ENCODE measurements at places on chromosomes 5 and 9.
A peak's percentile ranks its signal among the peaks of the same experiment; 100 is the strongest.

GRCh38 chr5:136258463-136258862 is 65.5 kb upstream of the SMIM32 start:
- no peak for DNase-seq

DNA sequence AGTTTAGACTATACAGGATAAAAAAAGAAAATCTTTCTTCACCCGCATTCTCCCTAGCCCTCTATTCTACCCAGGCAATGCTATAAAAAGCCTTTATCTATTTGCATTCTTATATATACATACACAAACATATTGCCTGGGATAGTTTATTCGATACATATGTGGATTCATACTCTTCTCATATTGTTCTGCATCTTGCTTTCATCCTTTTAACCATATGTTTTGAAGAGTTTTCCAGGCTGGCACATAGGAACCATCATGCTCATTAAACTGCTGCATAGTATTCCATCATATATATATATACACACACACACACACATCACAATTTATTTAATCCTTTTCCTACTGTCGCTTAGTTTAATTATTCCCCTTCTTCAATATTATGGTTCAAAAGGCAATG is 461.2 kb downstream of the NTRK2 start:
- DNase-seq, result no peak

- no peak for DNase-seq
These were observed 8.3 kb downstream of the BHMT2 start for GRCh38 chr5:79077680-79078365.

GRCh38 chr5:6576861-6577501 is 55.9 kb downstream of the NSUN2 start:
- peak; percentile 12 for DNase-seq

GRCh38 chr9:129586245-129586644 is 34.7 kb downstream of the C9orf50 start:
- no peak for DNase-seq

DNA sequence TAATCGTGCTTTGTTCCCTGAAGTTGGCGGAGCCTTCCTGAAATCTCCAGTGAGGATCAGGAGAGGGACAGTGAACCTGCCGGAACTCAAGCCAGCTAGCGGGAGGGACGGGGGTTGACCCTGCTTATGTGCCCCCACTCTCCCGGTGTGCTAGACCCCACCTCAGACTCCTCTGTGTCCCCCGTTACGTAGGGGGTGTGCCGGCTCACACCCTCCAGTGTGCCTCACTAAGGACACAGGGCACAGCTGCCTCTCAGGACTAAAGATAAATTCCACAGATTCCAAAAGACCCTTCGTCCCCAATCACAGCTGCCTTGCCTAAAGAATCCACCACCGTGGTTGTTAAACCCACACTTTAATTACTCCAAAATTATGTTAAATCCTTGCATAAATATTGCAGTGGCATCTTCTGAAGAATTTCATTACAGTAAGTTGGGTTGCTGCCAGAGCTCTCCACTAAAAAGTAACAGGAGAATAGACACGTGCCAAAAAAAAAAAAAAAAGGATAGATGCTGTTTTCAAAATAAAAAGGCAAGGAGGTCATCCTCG is 73.7 kb downstream of the GTF3C4 start:
- DNase-seq, result no peak

DNA sequence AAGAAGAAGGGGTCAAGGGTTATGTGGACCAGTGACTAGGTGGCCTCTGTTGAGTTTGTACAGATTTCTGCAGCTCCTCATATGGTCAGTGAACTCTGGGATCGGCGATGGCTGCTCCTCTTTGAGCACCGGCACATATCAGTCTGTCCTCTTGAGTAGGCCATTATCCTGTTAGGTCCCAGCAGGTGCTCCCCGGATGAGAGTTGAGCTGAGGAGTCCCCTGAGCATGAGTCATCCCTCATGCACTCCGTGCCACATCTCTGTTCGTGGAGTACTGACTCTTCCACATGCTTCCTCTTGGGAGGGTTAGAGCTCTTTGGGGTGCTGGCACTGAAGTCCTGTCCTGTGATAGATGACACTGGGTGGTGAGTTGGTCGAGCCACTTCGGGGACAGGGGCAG is 143.7 kb downstream of the PTTG1 start:
- DNase-seq, result no peak

- DNase-seq, result no peak
These were observed 83.8 kb downstream of the ANKRD31 start for GRCh38 chr5:75152860-75153259.

- no peak for DNase-seq
These were observed 100.5 kb downstream of the PALM2AKAP2 start for GRCh38 chr9:109880276-109881169.

DNA sequence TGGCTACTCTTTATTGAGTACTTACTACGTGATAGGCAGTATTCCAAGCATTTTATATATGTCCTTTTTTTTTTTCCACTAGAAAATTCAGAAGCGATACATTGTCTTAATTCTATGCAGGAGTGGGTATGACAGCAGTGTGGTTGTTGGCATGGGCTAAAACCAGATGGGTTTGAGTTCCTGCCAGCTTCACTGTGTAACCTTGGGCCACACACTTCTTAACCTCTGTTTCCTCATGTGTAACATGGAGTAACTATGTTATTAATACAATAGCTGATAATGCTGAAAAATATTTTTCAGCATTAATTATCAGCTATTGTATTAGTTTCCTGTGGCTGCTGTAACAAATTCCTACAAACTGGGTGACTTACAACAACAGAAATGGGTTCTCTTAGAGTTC is 12.0 kb downstream of the SNX18 start:
- no peak for DNase-seq
